IMR-90 (cell line): ENCODE measurements at places on chromosomes 11 and 22. TPM values are rescaled to one million over a fixed set of nuclear protein-coding genes. Genes with fewer than 3 reads are reported as not detected.

DKK3 gene
- 348 and 453 TPM in 2 replicates for total RNA-seq

KCNK7 gene
- not detected in 2 replicates for total RNA-seq

C1QTNF5 gene
- total RNA-seq, result 1.9 and 2.0 TPM in 2 replicates

WT1 gene
- not detected in 2 replicates for total RNA-seq

MUC5B gene
- total RNA-seq, result not detected in 2 replicates

CHRNA10 gene
- under 0.01 and 0.36 TPM in 2 replicates for total RNA-seq

PPM1F gene
- total RNA-seq, result 20.8 and 25.0 TPM in 2 replicates

SOX10 gene
- total RNA-seq, result not detected in 2 replicates

KBTBD3 gene
- total RNA-seq, result 1.6 and 2.2 TPM in 2 replicates

BACE1 gene
- total RNA-seq, result 27.6 and 29.2 TPM in 2 replicates

NAALAD2 gene
- under 0.01 TPM in 1 of 2 replicates, not detected in the other for total RNA-seq

NPAS4 gene
- under 0.01 TPM in 1 of 2 replicates, not detected in the other for total RNA-seq

SVIP gene
- 2.0 and 6.1 TPM in 2 replicates for total RNA-seq

CCDC88B gene
- total RNA-seq, result 1.3 and 1.7 TPM in 2 replicates

DCUN1D5 gene
- 58.3 and 69.4 TPM in 2 replicates for total RNA-seq

OR52N4 gene
- total RNA-seq, result not detected in 2 replicates

OR5P2 gene
- 0.28 TPM in 1 of 2 replicates, not detected in the other for total RNA-seq

OR52A1 gene
- total RNA-seq, result not detected in 2 replicates

ART1 gene
- total RNA-seq, result not detected in 2 replicates

OR4A16 gene
- not detected in 2 replicates for total RNA-seq

IL18 gene
- total RNA-seq, result 0.54 and 0.83 TPM in 2 replicates

C11orf65 gene
- 0.18 and 0.56 TPM in 2 replicates for total RNA-seq

SCN2B gene
- total RNA-seq, result under 0.01 TPM in 2 replicates

TM7SF2 gene
- 4.7 and 5.7 TPM in 2 replicates for total RNA-seq

KCNJ1 gene
- total RNA-seq, result not detected in 2 replicates

TYMP gene
- total RNA-seq, result 0.18 and 0.28 TPM in 2 replicates

CECR2 gene
- total RNA-seq, result not detected in 2 replicates

CARNS1 gene
- total RNA-seq, result under 0.01 TPM in 2 replicates

TMEM45B gene
- not detected in 2 replicates for total RNA-seq

PNPLA3 gene
- 3.3 and 3.6 TPM in 2 replicates for total RNA-seq

AMOTL1 gene
- 49.5 and 58.6 TPM in 2 replicates for total RNA-seq

KDM4E gene
- total RNA-seq, result not detected in 2 replicates

NUCB2 gene
- total RNA-seq, result 52.7 and 83.0 TPM in 2 replicates

SERHL2 gene
- 3.9 and 5.0 TPM in 2 replicates for total RNA-seq

CDC45 gene
- 37.5 and 44.6 TPM in 2 replicates for total RNA-seq

MS4A1 gene
- total RNA-seq, result not detected in 2 replicates

MMP11 gene
- 1.4 and 2.2 TPM in 2 replicates for total RNA-seq

UPK3A gene
- total RNA-seq, result not detected in 2 replicates

CRYBB2 gene
- not detected in 2 replicates for total RNA-seq

ZC3H12C gene
- 14.2 and 15.8 TPM in 2 replicates for total RNA-seq

MAPK8IP1 gene
- 6.5 and 6.9 TPM in 2 replicates for total RNA-seq

PELI3 gene
- 3.9 and 5.0 TPM in 2 replicates for total RNA-seq
